Stimulated activated naive CD4-positive, alpha-beta T cell (primary cell): ENCODE measurements at places on chromosomes 4 and X.

DNA sequence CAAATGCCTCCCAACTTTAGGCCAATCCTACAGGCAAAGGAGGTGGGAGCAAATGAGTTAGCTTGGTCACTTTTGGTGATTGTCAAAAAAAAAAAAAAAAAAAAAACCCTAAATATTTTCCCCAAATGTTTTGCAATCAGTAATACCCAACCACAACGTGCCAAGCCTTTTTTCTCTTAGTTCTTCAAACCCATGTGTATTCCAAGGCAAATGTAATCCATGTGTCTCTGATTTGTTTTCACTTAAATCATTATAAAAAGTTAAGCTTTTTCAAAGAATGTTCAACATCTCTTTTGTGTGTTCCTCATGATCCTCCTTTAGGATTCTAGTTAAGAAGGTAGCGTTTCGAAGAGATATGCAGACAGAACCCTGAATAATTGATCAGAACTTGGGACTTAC lies 328.4 kb downstream of the PAPSS1 start:
- no peak for DNase-seq

- DNase-seq, result no peak
Observed at GRCh38 chr4:154983714-154984113, 202.6 kb downstream of the RBM46 start.

DNA sequence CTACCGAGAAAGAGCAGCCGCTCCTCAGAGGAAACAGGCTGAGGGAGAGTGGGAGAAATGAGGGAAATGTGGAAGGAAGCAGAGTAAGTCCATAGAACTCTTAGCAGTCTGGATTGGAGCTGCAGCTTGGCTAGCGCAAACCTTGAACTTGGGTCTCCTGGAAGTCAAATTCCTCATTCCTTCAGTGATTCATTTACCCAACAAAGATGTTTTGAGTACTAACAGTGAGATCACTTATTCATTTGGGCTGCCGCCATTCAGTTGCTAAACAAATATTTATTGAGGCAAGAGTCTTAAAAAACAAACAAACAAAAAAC lies 51.5 kb downstream of the SEL1L3 start:
- DNase-seq, result no peak

GRCh38 chr4:22407361-22407760 lies 108.5 kb downstream of the ADGRA3 start:
- DNase-seq, result no peak

DNA sequence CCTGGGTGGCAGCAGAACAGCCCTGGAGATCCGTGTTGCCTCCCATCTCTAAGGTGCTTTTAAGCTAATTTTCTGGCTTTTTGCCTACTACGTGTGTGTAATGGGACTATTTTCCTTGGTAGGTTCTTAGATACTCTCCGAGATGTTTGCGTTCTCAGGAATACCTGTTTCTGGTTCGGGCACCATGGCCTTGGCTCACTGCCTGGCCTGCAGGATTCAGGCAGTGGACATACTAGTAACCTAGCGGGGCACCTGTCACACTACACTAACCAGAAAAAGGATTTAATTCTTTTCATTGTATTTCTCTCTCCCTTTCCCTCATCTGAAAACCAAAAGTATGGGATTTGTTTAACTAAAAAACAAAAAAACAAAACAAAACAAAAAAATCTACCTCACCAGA lies 29.2 kb downstream of the FHIP1A start:
- no peak for DNase-seq

GRCh38 chrX:10726647-10727046 lies 106.3 kb upstream of the MID1 start:
- DNase-seq, result no peak

DNA sequence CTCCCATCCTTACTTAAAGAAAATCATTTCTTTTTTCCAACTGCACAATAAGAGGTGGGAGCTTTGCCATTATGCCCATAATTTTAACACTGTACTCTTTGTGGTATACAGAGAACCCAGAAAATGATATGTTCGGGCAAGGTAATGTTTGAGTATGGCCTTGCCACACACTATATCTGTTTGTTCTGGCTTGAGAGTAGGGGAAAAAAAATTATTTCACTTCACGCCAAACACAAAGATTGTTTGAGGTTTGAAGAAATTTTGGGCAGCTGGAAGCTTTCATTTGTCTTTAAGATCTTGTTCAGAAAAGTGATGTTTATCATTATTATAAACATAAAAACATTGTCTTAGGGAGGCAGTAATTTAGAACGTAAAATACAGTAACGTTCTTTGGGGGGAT lies 115.4 kb upstream of the NAP1L5 start:
- DNase-seq, result no peak

DNA sequence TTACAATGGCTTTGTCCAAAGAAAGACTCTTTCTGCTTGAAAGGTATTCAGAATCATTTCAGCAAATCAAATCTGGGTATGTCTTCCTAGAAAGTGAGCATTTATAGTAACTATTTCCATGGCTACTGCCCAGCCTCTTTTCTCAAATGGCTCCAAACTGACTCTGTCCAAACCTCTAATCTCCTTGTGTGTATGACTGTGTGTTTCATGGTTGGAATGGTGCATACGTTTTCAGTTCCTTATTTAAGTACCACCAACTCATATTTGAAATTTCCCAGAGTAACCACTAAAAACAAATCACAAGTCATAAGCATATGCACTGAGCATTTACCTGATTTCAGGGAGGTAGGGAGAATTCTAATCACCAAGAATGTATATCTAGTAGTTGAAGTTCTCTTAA lies 106.0 kb downstream of the TMEM144 start:
- no peak for DNase-seq

- no peak for DNase-seq
Observed at GRCh38 chr4:24114919-24115500, 225.2 kb upstream of the PPARGC1A start.

DNA sequence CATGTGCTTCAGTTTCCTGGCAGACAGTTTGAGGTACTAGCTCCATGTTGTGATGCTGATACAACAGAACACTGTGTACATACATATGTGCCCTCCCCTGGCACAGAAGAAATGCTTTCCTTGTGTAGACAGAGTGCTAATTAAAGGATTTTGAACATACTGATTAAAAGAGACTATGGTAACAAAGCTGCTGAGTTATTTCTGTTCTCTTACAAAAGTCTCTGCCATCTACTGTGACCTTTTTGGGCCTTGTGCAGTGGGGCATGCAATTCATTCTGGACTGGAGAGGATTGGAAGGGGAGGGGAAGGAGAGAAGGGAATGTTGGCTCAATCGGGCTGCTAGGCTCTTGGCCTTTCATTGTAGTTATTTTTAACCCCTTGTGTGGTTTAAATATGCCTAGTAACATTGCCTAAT lies 6.0 kb downstream of the PDLIM5 start:
- DNase-seq, result no peak
